ENCODE measurements at places on chromosomes 3 and 15.

DNA sequence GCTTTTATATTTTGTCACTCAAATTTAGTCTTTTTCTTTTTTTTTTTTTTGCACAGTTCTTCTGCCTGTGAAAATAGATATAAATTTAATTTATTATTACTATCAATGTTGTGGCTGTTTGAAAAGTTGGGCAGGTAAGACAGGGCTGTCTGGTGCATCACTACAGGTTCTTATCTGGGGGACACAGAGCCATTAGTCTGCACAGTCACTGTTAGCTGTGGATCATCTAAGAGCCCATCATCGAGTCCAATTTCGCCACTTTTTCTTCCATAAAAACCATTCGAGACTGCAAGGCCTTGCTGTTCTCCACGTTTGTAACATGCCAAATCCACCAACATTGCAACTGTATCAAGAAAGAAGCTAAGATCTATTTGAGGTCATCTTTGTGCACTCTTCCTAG is 325.6 kb upstream of the UMPS start:
- no peak for DNase-seq

DNA sequence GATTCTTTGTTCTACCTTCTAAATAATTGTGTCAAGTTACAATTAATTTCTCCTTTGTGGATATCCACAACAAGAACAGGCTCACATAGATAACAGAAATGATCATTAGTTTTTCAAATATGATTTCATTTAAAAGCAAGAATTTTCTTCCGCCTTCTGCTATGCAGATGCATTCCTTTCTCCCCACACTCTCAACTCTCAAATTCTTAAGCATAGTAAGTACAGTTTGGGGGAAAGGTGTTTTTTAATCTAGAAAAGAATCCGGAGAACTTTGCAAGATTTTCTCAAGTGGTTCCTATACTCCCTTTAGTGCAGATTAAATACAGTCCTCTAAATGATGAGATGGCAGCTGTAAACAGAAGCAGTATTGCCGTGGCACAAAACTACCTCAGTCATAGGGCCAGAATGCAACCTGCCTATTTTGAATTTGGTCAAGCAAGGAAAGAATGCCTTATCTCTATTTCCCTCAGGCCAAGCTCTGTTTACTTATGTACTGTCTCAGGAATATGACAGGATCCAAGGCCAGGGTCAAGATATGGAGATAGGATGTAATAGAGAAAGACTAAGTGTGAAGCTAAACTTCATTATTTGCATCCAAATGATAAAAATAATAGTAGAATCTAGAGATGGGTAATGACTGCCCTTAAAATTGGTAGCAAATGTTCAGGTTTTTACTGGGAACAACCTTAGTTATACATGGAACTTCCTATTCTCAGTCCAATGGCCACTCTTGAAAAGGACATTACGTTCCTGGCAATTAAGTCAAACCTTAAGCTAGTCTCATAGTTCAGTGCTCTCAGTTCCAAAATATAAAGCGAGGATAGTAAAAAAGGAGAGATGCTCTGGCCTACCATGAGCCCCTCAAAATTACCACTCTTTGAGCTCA is 77.3 kb upstream of the PHLDB2 start:
- DNase-seq = no peak

DNA sequence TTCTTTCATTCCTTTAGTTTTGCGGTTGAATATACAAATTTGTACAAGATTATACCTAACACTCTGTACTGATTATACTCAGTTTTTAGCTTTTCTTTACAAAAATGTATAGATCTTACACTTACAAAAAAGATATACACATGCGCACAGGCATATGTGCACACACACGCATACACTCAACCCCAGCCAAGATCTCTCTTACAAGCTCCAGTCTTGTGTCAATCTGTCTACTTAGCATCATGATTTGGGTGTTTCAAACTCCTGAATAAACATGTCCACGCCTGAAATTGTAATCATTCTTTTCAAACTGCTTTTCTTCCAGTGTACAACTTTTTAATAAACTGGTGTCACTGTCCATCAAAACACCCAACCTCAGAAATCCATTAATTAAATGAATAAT is 180.7 kb downstream of the NAALADL2 start:
- DNase-seq = no peak

DNA sequence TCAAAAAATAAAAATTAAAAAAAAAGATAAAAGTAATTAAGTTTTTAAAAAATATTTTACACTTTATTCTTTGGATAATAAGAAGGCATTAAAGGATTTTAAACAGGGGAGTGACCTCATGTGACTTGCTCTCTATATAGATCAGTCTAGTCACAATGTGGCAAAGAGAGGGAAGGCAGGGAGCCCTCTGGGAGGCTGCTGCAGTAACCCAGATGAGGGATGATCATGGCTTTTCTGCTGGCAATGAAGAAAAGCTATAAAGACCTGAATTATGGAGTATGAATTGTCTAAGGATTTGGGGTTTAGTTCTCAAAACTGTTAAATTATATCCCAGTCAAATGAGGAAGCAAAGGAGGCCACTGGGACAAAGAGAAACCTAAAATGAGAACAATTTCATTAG is 58.1 kb downstream of the SUMF1 start:
- DNase-seq = no peak

DNA sequence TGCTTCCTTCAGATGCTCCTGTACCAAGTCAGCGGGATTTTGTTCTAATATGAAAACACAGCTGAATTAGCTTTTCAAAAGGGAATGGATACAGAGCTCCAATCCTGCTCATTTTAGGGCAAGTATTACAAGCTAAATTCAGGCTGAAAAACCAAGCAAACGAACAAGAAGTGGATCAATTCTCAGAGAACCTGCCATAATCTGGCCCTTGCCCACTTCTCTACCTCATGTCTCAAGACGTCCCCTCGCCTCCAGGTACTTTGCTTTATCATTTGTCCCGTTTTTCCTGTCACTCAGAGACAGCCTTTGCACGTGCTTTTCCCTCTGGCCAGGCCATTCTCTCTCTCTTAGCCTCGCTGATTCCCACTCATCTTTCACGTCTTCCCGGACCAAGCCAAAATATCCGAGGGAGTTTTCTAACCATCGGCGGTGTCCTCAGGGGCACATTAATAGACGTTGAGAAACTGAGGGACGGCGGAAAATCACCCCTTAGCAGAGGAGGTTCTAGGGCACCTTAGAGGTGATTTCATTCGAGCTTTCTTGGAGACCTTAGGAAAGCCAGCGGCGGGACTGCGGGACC is 654 bp downstream of the SUSD5 start:
- DNase-seq = no peak
